Lung microvascular endothelial cell (primary cell): ENCODE measurements at places on chromosomes 16 and 17. TPM values are rescaled to one million over a fixed set of nuclear protein-coding genes. Genes with fewer than 3 reads are reported as not detected.

Gene CNGB1
- not detected in 2 replicates for total RNA-seq

Gene METTL2A
- total RNA-seq = 11.3 and 15.9 TPM in 2 replicates

Gene NHLRC4
- 2.0 and 2.4 TPM in 2 replicates for total RNA-seq

Gene SLC5A11
- not detected in 2 replicates for total RNA-seq

Gene TOP2A
- 10.5 and 35.3 TPM in 2 replicates for total RNA-seq

Gene CLN3
- total RNA-seq = 12.9 and 21.2 TPM in 2 replicates

Gene DNAH9
- total RNA-seq = not detected in 2 replicates

Gene RNF43
- total RNA-seq = under 0.01 TPM in 1 of 2 replicates, not detected in the other

Gene BIRC5
- 10.3 and 50.3 TPM in 2 replicates for total RNA-seq

Gene TBC1D3
- 0.44 and 1.8 TPM in 2 replicates for total RNA-seq

DNA sequence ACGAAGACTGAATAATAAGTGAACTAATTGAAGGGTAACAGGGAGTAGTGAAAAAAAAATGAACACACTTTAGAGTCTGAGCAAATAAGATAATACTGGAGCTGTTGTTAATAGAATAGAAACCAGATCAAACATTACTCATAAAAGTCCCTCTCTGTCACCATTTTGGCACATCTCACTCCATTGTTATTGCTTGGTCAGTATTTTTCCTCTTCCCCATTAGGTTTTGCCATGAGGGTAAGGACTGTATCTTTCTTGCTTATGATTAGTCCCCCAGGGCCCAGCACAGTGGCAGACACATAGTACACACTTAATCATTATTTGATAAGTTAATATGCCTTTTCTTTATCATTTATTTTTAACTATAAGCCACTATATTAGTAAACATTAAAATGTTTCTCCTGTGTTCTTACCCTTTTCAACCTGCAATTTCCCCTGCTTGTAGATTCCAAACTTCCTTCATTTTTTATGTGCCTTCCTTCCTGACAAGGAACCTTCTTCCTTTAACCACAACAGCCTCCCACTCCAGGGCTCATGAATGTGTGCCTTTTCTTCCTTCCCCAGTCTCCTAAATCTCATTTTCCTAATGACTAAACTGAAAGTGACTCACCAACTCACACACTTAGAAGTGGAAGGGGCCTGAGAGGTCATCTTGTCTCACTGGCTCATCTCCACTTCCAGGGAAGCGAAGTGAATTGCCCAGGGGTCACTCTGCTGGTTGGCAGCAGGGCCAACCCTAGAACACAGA, 88.2 kb upstream of the HAS3 start:
- DNase-seq = peak; percentile 73

GRCh38 chr16:86713021-86713631, 134.8 kb downstream of the FOXL1 start:
- no peak for DNase-seq

- DNase-seq = no peak
These were observed 499.4 kb upstream of the HSBP1 start for GRCh38 chr16:83308414-83308813.

DNA sequence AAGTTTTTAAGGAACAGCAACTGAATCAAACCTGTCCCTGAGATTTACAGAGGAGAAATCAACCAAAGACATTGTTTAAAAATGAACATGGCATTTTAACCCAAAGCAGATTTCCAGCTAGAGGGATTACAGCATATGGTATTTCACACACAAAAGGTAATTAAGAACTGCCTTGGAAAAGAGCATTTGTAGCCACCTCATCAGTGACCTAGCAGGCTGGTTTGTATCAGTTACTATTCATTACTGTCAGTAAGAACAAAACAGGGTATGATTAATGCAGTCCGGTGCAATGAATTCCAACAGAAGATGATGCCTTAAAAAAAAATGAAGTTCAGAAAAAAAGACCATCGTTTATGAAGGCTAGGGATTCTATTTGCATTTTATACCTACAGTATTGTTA, 219.9 kb downstream of the CHD9NB start:
- no peak for DNase-seq

GRCh38 chr17:10120749-10121148, 77.7 kb downstream of the GAS7 start:
- no peak for DNase-seq

GRCh38 chr17:67095803-67096202, 51.4 kb downstream of the CACNG1 start:
- no peak for DNase-seq

- no peak for DNase-seq
These were observed 5.0 kb upstream of the FADS6 start for GRCh38 chr17:74898376-74898946.

DNA sequence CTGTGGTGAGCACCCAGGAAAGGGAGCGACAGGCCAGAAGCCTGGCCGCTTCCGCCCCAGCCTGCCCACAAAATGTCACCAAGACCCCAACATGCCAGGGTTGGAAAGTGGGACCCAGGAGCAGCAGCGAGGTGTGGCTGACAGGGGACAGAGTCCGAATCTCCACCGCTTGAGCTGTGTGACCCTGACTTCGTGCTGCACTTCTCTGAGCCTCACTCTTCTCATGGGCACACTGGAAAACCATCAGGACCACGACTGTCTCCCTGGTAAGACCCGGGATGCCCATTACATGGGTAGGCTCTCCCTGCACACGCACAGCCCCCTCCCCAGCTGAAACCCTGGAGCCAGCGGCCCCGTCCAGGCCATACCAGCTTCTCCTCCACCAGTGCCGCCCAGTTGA, 34.9 kb downstream of the PPL start:
- DNase-seq = no peak

GRCh38 chr17:4594931-4595684, 10.8 kb downstream of the SMTNL2 start:
- peak; percentile 31 for DNase-seq

- DNase-seq = no peak
These were observed 40.4 kb downstream of the TMEM132E start for GRCh38 chr17:34619687-34620217.

DNA sequence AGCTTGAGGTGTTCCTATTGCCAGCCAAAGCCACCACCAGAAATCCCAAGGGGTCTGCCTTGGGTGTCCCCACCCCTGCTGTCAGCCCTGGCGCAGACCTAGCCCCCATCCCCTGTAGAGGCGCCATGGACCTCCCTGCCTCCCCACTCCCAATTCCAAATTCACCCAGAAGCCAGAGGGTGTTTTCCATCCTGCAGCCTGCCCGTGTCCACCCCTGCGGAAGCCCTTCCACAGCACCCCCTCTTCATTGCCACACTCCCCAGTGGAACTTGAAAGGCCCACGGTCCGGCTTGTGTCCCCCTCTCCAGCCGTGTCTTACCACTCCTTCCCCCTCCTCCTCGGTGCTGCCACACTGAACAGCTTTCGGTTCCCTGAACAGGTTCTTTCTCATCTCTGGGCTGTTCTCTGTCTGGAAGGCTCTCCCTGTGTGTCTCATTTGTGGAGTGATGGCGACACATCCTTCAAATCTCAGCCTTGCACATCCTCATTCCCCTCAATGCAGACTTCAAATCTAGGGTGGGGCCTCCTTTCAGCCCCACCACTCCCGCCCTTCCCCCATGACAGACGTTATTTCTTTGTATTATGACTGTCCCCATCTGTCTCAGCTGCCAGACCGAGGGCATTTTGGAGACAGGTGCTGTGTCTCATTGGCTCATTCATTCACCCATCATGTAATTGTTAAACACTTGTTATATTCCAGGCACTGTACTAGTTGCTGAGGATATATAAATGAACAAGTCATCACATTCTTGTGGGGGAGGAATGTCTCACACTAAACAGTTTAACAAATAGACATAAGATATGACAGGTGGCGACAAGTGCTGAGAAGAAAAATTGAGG, 36.3 kb downstream of the ADGRG5 start:
- DNase-seq = no peak

DNA sequence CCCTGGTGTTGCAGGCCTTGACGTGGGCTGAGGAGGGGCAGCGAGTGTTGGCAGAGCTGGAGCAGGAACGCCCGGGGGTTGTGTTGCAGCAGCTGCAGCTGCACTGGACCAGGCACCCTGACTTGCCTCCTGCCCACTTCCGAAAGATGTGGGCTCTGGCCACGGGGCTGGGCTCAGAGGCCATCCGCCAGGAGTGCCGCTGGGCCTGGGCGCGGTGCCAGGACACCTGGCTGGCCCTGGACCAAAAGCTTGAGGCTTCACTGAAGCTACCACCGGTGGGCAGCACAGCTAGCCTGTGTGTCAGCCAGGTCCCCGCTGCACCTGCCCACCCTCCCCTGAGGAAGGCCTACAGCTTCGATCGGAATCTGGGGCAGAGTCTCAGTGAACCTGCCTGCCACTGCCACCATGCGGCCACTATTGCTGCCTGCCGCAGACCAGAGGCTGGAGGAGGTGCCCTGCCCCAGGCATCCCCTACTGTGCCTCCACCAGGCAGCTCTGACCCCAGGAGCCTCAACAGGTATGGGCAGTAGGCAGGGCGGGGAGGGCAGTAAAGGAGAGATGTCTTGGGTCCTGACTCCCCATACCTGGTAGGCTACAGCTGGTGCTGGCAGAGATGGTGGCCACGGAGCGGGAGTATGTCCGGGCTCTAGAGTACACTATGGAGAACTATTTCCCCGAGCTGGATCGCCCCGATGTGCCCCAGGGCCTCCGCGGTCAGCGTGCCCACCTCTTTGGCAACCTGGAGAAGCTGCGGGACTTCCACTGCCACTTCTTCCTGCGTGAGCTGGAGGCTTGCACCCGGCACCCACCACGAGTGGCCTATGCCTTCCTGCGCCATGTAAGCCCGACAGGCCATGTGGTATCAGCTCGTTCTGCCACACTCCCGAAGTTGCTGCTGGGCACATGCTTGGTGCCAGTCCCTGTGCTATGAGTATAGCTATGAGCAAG, 5.6 kb downstream of the PLEKHG4 start:
- DNase-seq = peak; percentile 45

GRCh38 chr17:58621174-58621573, 70.7 kb downstream of the TEX14 start:
- no peak for DNase-seq

- no peak for DNase-seq
These were observed 1.5 kb upstream of the SYT17 start for GRCh38 chr16:19166500-19166899.

GRCh38 chr17:40068129-40068581, 5.4 kb downstream of the THRA start:
- DNase-seq = no peak

- no peak for DNase-seq
These were observed 76.7 kb downstream of the SLC6A2 start for GRCh38 chr16:55732496-55732895.

DNA sequence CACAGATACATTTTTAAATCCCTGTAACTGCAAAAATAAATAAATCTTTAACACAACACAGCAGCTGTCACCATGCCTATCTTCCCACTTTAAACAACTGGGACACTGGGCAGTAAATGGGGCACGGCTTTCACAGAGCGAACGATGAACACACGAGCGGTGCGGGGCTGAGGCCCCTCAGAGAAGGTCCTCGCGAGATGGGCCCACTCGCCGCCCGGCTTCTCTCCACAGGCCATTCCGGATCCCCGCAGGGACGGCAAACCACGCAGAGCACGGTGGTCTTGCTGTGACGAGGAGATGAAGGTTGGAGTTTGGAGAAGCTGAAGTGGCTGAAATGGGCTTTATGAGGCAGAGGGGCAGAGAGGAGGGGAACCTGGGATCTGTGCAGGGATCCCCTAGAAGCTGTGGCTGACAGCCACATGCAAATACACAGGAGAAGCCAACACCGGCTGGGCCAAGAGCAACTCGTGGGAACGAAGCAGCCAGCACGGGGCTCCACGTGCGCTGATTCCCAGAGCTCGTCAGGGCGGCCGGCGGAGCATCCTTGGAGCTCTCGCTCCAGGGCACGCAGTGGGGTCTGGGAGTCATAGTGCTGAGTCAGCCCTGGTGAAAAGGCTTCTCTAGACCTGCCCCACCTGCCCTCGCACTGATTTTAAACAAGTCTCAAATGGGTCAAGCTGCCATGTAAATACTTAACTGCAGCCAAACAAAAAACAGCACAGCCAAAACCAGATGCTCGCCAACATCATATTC, 31.7 kb downstream of the CCDC57 start:
- no peak for DNase-seq

- DNase-seq = no peak
These were observed 37.5 kb upstream of the CIBAR2 start for GRCh38 chr16:85149776-85150175.

- no peak for DNase-seq
These were observed 203.6 kb downstream of the RAB11FIP4 start for GRCh38 chr17:31595076-31595475.

GRCh38 chr16:17316005-17316404, 154.8 kb downstream of the XYLT1 start:
- DNase-seq = no peak

DNA sequence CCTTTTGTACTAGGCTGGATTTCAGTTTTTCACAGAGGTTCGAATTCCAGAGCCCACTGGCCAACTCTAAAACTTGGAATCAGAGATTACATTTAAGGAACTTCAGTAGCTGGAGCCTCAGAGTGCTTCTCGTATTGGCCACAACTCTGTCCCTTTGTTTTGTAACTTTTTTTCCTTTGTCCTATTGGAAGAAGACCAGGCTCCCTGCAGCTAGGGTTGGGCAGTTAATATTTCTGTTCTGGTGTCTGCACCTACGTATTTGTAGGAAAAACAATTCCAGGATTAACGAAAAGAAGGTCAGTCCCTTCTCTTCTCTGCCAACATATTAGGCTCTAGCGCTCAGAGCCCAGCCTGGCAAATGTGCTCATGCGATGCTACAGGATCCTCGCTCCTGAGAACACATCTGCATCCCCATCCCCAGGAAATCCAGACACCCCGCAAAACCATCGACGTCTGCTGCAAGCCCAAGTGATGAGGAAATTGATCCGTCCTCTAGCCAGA, 1.9 kb downstream of the CDH11 start:
- no peak for DNase-seq
